Bone marrow (tissue), 2 donors: ENCODE measurements at places on chromosomes 1 and 21.
A peak's percentile ranks its signal among the peaks of the same experiment; 100 is the strongest.

GRCh38 chr1:66998972-66999371 lies 55.0 kb downstream of the SLC35D1 start:
- no peak for DNase-seq

DNA sequence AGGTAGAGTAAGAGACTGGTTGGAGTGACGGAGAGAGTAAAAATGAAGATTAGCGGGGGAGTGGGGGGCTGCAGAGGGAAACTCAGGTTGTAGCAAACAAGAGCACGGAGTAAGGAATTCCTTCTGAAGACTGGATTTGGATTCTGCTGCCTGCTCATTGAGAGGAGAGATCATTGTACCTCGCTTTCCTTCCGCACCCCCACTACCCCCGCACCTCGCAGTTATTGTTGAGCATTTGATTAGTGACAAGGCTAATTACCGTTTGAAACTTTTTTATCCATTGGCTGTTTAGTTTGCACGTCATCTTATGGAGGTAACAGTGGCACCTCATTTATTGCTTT lies 463 bp downstream of the PRPF3 start:
- DNase-seq, result no peak

DNA sequence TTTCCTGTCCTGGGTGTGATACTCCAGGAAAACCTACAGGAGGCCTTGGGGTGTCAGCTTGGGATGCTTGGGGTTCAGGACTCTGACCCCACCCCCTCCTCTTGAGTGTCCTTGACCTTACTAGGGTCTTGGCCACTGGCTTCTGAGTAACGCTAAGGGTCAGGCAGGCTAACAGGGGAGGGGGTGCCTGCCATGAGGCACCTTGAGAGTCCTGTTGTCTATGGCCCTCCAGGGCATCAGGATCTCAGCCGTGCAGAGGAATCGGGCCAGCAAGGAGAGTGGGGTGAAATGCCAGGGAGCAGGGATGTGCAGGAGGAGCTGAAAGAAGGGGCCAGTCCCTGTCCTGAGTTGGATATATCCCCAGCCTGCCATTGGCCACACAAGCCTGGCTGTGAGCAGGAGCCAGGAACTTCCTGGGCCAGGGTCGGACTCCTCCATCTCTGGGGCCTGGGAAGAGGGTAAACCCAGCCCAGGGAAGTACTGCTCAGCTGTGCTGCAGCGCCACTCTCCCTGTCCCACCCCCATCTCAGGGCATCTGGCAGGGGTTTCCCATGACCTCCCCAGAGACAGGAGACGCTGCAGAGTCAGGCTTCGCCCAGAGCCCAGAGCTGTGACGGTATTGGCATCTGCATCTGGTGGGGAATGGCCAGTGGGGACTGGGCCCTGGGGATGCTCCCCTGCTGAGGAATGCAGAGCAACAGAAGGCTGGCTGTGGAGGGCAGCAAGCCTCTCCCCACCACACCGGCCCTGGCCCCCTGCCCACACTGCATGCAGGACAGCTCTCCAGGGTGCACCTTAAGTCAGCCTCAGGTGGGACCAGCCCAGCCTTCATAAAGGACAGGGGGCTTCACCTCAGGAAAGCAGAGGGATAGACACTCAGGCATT lies 6.3 kb downstream of the KIF21B start:
- no peak for DNase-seq

DNA sequence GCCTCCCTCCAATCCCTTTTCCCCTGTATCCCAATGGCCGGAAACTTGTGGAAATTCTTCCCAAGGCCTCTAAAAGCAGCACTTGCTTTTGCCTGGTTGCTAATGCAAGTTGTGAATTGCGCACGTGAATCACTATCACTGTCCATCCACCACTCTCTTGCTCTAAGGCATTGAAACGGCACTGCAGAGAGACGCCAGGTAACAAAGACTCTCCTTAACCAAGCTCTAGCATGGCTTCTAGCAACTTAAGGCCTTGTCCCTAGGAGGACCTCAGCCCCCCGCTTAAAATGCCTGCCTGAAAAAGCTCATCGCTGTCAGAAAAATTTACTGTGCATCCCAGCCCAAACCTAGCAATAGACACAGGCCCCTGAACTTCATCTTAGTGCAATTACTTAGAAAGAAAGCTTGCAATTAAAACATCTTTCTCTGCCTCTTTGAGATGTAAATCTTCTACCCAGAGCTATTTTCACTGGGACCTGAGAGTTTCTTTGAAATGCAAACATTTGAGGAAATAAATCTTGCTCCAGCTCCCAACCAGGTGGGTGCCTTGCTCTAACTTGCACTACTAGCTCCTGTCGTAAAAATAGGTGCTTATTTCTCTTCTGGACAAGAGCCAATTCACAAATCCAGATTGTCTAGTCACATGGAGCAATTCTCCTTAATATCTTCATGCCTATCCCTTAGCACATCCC lies 32.9 kb upstream of the ITLN2 start:
- no peak for DNase-seq

- no peak for DNase-seq
Observed at GRCh38 chr1:165444897-165445370, at the start of gene RXRG. RXRG (minus strand) TSS chr1:165445126; CDS start chr1:165444893, 233 bp downstream.

DNA sequence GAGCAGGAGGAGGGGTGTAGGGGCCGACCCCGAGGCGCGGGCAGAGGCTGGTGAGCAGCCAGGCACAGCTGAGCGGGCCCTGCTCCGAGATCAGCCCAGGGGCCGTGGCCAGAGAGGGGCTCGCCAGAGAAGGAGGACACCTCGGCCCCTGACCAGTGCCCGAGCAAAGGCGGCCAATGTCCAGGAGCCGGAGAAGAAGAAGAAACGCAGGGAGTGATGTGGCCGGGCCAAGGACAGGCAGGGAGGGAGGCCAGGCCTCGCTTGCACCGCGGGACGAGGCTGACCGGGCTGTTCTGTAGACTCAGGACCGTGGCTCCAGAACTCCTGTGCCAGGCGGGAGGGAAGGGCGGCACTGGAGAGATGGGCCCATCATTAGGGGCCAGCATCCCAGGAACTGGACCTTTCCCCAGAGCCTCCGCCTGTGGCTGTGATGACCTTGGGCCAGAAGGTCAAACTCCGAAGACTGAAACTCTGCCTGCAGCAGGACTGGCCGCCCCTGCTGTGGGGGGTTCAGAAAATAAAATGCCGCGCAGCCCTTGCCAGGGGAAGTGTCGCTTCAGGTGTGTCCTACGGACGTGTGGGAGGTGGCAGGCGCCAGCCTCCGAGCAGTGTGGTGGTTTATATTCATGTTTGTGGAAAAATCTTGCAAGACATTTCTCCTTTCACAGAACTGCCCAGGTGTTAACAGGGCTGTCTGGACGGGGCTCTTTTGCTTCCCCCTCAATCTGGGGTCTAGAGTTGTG lies 14.4 kb downstream of the RRP1 start:
- no peak for DNase-seq

GRCh38 chr1:51945591-51945990 lies 44.9 kb downstream of the RAB3B start:
- DNase-seq, result no peak

DNA sequence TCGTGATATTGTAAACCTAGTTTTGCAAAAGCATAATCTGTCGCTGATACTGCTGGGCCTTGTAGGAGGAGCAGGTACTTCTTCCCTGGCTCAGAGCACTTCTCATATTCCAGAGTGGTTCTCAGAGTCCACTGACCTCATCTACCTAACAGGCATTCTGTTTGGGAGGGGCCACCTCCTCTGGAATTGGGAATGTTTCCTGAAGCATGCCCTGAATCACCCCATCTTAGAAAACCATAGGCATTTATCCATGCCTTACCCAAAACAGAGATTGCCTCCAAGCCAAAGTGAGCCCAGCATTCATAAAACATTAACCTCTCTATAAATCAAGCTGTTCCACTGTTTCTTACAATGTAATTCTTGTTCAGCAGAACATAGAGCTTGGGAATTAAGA lies 35.1 kb downstream of the SLC44A3 start:
- DNase-seq, result no peak

DNA sequence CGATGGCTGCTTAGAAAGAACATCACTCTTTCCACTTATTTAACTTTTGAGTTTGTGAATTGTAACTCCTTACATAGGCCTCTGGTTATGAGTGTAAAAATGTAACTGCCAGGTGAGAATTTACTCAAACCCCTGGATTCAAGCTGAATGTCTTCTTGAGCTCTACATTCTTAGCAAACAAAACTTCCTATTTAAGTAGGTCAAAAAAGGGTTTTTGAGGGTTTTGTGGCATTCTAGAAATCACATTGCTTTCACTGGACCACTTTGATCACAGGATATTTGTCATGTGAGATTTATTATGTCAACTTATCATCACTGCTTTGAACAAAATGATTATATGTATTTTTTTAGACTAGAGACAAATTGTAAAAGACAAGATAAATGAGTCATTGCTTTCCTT lies 5.7 kb downstream of the IL23R start:
- DNase-seq, result no peak

DNA sequence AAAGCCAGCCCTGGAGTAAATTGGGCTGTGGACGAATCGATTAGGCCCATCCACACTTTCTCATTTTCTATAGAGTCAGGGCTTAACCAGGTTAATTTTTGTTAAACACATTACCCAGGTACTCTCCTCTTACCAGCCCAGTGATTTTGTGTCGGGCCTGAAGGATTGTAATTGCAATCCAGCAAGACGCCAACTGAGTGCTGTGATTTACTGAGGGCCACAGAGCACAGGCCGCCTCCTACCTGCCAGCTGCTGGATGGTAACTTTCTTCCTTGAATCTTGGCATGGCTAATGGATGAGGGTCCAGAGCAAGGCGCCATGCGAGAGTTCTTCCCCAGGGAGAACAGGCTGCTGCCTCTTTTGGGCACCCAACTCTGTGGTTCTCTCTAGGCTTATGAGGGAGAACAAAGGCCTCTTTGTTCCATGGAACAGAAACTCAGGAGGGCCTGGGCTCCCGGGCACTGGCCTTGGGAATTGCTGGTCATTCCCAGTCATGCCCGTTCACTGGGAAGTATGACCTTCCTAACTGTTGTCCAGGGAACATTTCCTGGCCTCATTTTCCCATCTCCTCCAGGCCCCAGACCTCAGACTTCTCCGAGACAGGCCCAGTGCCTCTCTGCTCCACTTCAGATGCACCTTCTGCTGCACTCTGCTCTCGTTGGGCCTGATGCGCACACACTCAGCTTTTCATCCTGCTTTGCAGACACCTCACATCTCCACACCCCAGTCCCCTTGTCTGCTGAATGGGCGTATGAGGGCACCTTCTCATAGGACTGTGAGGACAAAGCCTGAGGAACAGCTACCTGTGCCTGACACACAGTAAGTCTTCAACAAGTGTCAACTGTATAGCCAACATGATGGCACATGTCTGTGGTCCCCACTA lies 57.3 kb downstream of the SYF2 start:
- DNase-seq, result no peak

DNA sequence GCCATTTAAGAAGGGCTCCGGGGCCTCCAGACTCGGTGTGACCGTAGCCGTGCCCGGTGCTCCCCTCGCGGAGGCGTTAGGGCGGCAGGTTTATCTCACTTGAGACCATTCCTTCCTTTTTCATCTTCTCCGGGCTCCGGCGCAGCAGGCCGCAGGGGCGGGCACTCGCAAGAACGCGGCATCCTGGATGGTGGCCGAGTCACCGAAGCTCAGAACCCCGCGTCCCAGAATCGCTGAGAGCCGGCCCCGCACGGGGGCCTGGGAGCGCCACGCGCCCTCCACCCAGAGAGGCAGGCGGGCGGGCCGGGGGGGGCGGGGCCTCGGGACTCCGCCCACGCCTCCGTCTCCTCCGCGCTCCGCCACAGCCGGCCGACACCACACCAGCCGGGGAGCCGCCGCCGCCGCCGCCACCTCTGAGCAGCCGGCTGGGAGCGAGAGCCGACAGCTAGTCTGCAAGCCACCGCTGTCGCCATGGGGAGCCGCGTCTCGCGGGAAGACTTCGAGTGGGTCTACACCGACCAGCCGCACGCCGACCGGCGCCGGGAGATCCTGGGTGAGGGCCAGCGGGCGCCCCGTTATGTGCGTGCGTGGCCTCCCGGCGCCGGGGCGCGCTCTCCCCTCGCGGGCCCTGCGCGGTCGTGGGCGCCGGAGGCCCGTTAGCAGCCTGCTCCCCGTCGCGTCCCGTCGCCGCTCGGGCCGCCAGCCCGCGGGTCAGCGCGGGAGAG lies at the start of gene DEGS1:
DEGS1 (plus strand) TSS at position 375 of the 725 bp plus-strand sequence; CDS start at position 472, 97 bp downstream.
- DNase-seq, result peak; percentile 58

DNA sequence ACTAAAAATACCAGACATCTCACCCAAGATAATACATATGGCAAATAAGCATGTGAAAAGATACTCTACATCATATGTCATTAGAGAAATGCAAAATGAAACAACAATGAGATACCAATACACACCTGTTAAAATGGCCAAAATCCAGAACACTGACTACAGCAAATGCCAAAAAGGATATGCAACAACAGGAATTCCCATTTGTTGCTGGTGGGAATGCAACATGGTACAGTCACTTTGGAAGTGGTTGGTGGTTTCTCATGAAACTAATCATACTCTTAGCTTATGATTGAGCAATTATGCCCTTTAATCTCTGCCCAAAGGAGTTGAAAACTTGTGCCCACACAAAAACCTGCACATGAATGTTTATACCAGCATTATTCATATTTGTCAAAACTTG lies 6.4 kb upstream of the RGS2 start:
- DNase-seq, result no peak

DNA sequence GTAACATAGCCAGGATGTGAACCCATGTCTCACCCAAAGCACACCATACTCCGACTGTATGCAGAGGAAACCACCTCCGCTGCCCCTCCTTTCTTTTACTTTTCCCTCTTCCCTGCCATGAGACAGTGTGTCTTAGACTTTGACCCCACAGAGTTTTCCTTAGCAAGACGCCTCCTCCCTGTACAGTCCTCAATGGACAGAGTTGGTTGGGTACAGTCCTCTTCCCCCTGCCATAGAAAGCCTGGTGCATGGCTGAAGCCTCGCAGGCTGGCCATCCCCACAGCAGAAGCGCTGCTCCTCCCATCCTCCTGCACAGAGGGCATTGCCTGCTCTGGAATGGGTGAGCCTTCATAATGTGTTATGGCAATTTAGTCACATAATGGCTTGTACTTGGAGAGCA lies 127.9 kb downstream of the PLPP3 start:
- no peak for DNase-seq

DNA sequence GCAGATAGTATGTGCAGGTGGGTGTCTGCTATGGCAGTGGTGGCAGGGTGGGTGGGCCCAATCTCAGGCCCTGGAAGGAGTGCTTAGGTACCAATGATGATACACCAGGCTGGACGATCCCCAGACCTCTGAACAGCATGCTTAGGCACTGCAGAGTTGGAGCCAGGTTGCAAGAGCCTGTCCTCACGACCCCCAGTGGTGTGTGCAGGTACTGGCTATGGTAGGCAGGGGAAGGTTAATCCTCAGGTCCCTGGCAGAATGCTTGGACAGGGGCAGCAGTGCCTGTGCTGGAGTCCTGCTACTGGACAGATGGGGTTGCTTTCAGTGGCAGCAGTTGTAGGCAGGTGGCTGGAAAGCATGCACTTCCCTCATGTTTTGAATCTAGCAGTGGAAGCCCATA lies 100.5 kb upstream of the NEK7 start:
- DNase-seq, result no peak
